BJ (cell line): ENCODE measurements at places on chromosomes 12 and 14.
A peak's percentile ranks its signal among the peaks of the same experiment; 100 is the strongest.

- no peak for DNase-seq
Observed at GRCh38 chr12:124240493-124240892, 54.4 kb upstream of the RFLNA start.

GRCh38 chr14:41607966-41608663 lies 1.4 kb downstream of the LRFN5 start:
- no peak for DNase-seq

- DNase-seq = no peak
Observed at GRCh38 chr14:21868442-21869046, 194.9 kb upstream of the OR4E1 start.

- DNase-seq = no peak
Observed at GRCh38 chr12:91617818-91618217, 435.2 kb upstream of the DCN start.

DNA sequence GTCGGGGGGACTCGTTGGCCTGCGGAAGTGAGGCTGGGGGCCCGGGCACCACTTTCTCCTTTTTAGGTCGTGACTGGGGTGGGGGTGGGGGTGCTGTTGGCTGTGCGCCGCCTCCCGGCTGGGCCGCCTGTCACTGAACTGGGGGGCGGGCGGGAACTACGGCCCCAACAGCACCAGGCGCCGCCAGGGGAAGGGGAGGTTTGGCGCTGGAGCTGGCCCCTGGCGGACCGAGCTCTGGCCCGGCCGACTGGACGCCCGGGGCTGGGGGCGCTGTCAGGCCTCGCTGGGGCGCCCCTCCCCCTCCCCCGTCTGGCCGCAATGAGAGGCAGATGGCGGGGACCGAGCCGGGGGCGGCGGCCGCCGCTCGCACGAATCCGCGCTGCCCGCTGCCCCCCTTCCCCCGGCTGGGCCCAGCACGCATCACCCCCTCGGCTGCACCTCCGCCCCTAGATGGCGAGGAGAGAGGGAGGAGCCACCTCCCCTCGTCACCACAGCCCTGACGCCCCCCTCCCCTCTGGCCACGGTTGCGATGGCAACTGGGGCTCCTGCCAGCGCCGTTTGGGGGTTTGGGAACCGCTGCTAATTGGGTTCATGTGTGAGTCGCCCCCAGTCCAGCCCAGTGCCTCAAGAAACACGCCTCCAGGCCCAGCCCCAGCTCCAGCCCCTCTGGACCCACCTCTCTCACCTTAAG lies 723 bp downstream of the NFATC4 start:
- DNase-seq = peak; percentile 51

GRCh38 chr12:81644503-81644902 lies 114.6 kb downstream of the PPFIA2 start:
- DNase-seq = no peak

DNA sequence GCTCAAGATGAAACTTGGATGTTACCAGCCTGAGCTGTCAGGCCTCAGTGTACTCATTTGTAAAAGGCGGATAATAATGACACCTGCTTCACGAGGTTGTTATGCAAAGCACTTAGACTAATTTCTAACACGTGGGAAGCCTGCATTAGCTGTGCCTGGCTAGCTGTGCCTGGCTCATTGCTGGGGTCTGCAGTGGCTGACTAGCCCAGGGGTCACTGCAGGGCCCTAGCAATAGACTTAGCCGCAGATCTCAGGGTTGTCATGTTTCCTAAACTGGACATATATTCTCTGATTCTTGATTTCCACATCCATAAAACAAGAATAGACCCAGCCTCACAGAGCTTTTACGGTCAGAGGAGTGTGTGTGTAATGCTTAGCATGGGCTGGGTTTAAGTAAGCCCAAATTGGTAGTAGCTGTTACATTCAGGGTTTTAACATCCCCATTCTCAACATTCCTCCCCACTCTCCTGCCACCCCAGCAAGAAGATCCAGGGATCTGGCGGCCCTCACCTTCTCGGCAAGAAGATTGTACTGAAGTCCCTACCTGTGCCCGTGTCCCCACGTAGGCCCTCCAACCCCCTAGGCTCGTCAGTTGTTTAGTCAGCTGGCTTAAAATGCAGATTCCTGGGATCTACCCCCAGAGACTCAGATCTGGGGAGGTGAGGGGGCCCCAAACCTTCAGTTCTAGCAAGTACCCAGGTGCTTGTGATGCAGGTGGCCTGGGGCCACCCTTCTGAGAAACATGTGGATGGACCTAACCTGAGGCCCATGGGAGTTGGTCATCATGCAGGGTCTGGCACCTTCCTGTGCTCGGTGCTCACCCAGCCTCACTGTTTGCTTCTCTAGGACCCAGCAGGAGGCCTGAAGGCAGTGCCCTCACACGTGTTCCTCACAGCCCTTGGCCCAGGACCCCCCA lies 8.6 kb downstream of the NR4A1 start:
- no peak for DNase-seq

DNA sequence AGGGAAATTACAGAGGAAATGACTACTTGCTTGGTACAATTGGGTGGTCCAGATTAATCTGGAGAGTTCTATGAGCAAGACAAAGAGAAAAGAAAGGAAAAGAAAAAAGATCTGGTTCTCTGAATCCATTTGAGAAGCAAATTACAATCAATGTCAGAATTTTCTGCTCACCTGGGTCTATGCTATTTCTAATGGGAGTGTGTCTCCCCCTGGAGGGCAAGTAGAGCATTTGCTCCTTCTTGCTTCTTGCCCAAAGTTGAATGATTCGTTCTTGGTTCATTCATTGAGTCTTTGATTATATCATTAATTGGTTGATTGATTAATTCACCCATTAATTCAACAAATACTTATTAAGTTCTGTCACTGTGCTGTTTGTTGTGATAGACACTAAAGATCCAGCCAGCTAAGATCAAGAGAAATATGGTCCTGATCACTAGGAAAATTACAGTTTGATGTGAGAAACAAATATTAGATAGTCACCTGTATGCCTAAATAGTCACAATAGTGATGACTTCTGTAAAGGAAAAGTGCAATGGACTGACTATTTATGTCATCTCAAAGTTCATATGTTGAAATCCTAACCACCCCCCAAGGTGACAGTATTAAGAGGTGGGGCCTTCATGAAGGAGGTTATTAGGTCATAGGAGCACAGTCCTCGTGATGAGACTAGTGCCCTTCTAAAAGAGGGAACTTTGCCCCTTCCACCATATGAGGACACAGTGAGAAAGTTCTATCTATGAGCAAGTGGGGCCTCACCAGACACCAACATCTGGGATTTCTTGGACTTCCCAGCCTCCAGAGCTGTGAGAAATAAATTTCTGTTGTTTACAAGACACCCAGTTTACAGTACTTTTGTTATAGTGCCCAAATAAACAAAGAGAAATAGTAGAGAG lies 8.0 kb upstream of the ASB8 start:
- DNase-seq = no peak

DNA sequence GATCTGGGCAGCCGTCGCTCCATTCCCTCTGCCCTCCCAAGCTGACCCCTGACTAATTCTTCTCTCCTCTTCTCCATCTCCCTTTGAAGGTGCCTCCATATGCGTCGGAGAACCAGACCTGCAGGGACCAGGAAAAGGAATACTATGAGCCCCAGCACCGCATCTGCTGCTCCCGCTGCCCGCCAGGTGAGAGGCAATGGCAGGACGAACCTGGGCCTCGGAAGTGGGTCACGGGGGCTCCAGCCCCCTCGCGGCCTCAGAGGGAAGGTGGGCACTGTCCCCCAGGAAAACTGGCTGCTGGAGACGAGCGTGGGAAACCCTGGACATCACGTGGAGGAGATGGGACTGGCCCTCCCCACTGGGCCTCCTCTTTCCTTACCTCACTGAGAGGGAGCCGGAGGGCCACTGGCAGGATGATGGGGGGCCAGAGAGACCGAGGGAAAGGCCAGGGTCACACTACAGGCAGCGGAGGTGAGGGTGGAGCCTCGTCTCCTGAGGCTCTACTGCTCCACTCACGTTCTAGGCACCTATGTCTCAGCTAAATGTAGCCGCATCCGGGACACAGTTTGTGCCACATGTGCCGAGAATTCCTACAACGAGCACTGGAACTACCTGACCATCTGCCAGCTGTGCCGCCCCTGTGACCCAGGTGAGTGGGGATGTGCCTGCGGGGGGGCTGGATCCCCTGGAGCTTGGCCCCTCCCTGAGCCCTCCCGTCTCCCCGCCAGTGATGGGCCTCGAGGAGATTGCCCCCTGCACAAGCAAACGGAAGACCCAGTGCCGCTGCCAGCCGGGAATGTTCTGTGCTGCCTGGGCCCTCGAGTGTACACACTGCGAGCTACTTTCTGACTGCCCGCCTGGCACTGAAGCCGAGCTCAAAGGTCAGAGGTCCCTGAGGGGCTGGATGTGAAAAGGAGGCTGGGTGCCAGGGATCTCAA lies 806 bp downstream of the LTBR start:
- no peak for DNase-seq

- no peak for DNase-seq
Observed at GRCh38 chr12:16467272-16467671, 119.8 kb downstream of the MGST1 start.

DNA sequence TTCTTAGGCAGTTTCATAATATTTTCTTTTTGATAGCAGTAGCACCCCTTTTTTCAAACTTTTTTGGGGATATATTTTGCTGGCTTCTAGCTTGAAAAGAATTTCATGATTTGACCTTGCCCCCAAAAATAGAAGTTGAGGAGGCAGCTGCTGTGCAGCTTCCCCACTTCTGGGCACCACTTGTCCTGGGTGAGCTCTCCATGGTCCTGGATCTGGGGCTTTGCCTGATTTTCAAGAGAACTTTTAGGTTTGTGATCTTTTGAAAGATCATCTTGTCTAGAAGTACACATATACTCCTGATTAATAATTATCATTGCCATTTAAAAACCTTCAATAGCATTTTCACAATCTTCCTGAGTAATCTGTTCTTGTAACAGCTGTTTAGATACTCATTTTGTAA lies 271.6 kb downstream of the NPAS3 start:
- DNase-seq = no peak

- DNase-seq = no peak
Observed at GRCh38 chr12:97560786-97561618, 98.4 kb downstream of the RMST start.

DNA sequence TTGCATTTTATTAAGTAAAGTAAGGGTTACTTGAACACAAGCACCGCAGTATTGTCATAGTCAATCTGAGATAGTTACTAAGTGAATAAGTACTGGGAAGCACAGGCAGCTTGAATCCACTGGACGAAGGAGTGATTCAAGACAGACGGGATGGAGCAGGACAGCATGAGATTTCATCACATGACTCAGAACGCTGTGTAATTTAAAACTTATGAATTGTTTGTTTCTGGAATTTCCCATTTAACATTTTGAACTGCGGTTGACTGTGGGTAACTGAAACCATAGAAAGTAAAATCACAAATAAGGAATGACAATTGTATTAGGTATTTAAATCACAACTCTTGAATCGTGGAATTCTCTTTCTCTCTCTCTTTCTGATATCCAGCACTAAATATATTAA lies 1630.4 kb upstream of the SEL1L start:
- DNase-seq = peak; percentile 68

DNA sequence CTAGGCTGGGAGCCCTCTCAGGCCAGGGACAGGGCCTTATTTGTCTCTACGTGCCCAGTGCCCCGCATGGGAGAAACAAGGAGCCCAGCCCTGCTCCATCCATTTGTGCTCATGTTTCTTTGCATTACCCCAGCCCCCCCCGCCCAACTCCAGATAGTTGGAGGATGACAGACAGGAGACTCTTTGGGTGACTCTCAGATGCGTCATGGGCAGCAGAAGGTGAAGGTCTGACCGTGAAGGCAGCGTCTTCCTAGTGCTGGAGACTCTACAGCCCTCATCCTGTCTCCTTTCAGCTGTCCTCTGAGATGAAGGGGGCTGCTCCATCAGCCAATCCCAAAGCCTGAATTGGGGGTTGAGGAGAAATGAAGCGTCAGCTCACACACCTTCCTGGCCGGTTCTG lies 283 bp upstream of the PSMB11 start:
- DNase-seq = no peak

- peak; percentile 12 for DNase-seq
Observed at GRCh38 chr14:31449971-31450610, 7.2 kb downstream of the DTD2 start.

- DNase-seq = no peak
Observed at GRCh38 chr12:98422812-98423211, 92.6 kb upstream of the TMPO start.

DNA sequence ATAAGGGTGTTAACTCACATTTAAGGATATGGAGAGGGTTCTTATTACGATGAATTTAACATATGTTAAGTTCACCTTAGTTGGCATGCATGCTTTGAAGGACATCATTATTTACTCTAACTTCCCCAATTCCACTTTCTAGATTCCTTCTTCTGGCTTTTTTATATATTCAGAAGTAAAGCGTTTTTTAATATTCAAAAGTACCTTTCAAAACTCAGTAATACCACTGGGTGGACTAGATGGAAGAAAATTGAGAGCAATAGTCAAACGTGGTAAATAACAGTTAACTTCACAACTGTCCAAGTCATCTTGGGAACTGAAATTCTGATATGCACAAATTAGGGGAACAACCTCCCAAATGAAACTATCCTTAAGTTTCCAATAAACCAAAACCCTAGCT lies 9.1 kb downstream of the SINHCAF start:
- DNase-seq = no peak

- no peak for DNase-seq
Observed at GRCh38 chr12:102800565-102800964, 116.5 kb downstream of the PAH start.

DNA sequence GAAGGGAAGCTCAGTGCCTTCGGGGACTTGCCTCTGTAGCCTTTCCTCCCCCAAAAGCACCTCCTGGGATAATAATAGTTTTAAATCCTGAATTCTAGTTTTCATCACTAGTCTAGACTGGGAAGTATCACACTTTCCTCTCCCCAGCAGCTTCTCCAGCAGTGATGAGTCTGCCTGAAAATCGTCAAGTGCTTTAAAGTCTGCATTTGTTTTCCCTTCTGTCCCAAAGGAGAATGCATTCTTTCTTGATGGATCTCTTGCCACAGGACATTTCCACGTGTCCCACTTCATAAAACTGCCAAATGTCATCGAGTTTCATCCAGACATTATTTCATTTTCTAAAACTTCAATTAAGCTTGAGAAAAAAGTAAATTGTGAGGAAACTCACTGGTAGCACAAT lies 15.0 kb downstream of the CSRP2 start:
- no peak for DNase-seq

- DNase-seq = no peak
Observed at GRCh38 chr14:75643985-75644384, 16.7 kb downstream of the ERG28 start.

DNA sequence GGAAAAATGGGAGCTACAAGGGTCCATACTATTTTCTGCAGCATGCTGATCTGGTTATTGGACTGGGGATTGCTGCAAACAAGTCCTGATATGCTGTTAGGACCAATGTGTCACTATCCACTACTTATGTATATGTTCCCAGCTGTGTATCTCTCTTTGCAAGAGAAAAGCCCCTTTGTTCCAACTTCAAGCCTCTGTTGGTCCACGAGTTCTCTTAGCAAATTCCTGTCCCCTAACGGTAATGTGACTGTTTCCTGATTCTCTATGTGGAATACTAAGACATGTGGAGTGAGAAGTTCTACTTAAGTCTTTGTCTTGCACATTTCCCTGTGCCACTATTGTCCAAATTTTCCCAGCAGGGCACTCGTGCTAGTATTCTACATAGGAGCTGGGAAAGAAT lies 557.7 kb downstream of the FSCB start:
- no peak for DNase-seq

GRCh38 chr12:77645966-77646598 lies 184.6 kb upstream of the NAV3 start:
- no peak for DNase-seq
